Peyer's patch (tissue), 4 donors: ENCODE measurements at places on chromosomes 4 and X. TPM values are rescaled to one million over a fixed set of nuclear protein-coding genes. Genes with fewer than 3 reads are reported as not detected.

- H3K4me1 ChIP-seq, result no peaks in the 10 kb centered on the region
- H3K36me3 ChIP-seq, result peaks cover 10% of the 10 kb centered on the region
- no peak overlapping the region for H3K27ac ChIP-seq
- no peak for DNase-seq
- H3K4me3 ChIP-seq, result no peak overlapping the region
- H3K27me3 ChIP-seq, result no peaks in the 10 kb centered on the region
These were observed 20.2 kb downstream of the PPA2 start for GRCh38 chr4:105453550-105454205.

DNA sequence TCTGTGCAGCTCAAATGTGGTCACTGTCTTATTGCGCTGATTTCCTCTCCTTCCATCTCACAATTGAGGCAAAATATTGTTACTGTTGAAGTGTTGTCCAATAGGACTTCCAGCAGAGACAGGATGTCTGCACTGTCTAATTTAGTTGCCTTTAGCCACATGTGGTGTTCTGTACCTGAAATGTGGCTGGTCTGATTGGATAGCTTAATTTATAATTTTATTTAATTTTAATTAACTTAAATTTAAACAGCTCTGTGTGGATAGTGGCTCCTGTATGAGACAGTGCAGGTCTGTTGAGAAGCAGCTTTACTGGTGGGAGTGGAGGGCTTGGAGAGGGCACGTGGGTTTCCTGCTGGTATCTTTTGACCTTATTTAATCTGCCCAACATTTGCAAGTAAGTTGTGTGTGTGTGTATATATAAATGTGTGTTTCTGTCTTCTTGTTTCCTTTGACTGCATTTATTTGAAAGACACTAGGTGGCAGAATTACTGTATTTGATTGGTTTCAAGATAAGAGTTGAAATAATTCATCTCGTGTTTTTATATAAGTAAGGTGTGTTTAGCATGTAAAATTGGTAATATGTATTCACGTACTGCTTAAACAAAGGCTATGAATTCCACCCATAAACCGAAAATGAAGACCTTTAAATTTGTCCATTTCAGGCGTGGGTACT is 55.3 kb upstream of the MSANTD1 start:
- H3K4me3 ChIP-seq, result no peak overlapping the region
- no peaks in the 10 kb centered on the region for H3K4me1 ChIP-seq
- H3K36me3 ChIP-seq, result no peaks in the 10 kb centered on the region
- DNase-seq, result no peak

- H3K4me1 ChIP-seq, result no peaks in the 10 kb centered on the region
- no peak overlapping the region for H3K27ac ChIP-seq
- no peak for DNase-seq
These were observed 543.5 kb downstream of the PDHA2 start for GRCh38 chr4:96383349-96383748.

GRCh38 chr4:152372444-152372843 is 163.4 kb downstream of the FBXW7 start:
- H3K27me3 ChIP-seq, result no peaks in the 10 kb centered on the region
- DNase-seq, result no peak
- no peaks in the 10 kb centered on the region for H3K4me1 ChIP-seq
- H3K27ac ChIP-seq, result no peak overlapping the region
- no peak overlapping the region for H3K4me3 ChIP-seq

H2BW2 gene
- not detected for total RNA-seq

TBC1D19 gene
- 4.3 TPM for total RNA-seq
